IMR-90 (cell line): ENCODE measurements at places on chromosomes 2 and 18.

DNA sequence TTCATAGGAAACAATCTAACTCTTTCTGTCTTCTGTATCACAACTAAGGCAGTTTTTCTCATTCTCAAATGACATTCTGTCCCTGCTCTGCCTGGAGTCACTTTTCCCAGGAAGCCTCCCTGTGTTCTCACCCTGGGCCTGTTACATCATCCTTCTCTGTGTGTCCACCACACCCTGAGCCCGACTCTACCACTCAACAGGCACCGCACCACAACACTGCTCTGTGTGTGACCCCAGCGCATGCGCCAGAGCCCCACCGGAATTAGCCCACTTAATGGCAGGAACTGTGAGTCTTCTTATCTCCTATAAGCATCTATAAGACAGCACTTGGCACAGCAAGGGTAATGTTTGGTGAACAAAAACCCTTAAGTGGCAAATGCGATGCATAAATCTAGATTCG, 32.3 kb downstream of the TGFBRAP1 start:
- no peak for DNase-seq

- DNase-seq, result no peak
Measured at GRCh38 chr2:199452260-199452990, 5.3 kb downstream of the SATB2 start.

DNA sequence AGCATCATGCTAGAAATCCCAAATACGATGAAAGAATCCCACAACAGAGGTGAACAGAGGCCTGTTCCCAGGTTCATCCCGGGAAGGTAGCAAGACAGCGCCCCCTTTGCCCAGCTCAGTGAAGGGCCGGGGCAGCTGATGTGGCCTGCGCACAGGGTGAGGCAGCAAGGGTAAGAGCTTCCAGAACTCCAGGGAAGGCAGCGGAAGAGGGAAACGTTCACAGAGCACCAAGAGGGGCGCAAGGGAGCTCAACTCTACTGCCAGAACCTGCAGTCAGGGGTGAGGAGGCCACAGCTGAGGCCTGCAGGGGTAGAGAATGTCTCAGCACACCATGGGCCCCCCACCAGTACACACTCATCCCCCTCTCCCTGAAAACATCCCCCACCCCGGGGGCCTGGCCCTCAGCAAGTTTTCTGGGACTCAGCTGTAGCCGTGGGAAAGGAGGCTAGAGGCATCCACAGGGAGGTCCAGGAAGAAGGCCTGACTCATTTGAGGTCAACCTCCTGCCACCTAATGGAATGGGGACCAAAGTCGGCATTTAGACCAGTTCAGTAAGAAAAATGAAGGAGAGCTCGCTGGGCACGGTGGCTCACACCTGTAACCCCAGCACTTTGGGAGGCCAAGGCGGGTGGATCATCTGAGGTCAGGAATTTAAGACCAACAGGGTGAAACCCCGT, 95.6 kb upstream of the ASAP2 start:
- peak; percentile 32 for DNase-seq

GRCh38 chr2:233424154-233424951, 70.1 kb downstream of the DGKD start:
- DNase-seq, result no peak

DNA sequence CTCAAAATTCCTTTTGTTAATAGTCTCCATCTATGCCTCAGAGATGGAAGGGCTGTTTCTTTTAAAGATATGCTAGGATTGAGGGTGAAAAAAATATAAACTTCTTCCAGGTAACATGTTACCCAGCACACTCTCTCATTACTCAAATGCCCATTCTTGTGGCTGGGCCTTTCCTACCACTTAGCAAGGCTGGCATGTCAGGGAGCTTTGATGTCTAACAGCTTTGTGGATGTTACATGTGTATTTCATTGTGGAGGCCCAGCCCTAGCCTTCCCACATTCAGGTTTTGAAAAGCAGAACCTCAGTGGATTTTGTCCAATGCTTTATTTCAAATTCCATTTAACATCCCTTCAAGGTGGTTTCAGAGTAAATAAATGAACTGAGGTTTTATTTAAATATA, 191.4 kb downstream of the EPHA4 start:
- no peak for DNase-seq

DNA sequence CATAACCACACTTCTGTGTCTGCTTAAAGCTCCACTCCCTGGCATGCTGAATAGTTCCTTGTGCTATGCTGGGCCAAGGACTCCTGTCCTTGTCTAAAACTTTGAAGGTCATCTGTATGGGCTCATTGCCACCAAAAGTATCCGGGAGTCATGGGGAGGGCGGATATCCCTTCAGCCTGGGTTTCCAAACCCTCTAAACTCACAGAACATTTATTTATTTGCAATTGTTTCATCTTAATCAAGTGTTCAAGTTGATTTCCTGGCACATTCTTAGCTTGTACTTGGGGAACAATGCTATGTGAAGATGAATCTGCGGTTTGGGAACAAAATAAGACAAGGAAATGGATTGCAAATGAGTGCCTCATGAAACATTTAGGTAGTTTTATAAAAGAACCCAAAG, 1.8 kb downstream of the NOSTRIN start:
- no peak for DNase-seq

DNA sequence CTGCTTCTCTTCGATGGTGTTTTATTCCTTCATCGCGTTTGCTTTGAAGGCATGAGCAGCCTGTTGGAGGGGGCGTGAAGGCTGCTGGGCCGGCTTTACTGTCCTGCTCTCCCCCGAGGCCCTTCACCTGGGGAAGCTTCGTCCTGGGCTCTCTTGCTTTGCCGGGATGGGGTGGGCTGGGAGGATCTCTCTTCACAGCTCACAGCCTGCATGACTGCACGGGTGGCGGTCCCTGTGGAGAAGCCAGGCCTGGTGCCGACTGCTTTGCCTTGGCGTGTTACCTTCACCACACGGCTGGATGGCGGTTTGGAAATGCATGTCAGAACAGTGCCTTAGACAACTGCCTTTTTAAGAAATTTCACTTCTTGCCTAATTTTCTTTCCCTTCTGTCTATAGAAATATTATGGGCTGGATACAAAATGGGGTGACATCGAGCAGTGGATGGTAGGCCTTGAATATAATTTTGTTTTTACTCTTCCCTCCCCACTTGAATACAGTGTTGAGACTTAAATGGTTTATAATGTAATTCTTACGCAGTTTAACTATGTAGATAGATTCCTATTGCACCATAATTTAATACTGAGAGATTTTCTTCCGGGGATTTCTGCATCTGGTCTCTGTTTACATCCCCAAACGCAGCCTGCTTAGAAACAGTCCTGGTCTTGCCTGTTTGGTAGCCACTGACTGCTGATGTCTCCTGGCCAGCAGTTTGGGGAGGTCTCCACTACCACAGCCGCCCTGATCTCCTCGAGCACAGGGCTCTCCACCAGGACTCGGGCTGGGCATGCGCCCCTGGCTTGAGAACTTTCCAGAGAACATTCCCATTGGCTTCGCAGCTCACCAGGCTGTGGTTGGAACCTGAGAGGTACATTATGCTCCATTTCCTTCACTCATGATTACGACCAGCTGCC, 81.0 kb upstream of the RBM44 start:
- no peak for DNase-seq

- DNase-seq, result no peak
Measured at GRCh38 chr2:232537079-232537478, 2.4 kb upstream of the CHRNG start.

GRCh38 chr2:134276381-134277172, 22.7 kb downstream of the MGAT5 start:
- DNase-seq, result peak; percentile 26

- DNase-seq, result no peak
Measured at GRCh38 chr2:108988796-108989713, at the start of gene EDAR. EDAR (minus strand) TSS chr2:108989220; CDS start chr2:108931014, 58,206 bp downstream.

DNA sequence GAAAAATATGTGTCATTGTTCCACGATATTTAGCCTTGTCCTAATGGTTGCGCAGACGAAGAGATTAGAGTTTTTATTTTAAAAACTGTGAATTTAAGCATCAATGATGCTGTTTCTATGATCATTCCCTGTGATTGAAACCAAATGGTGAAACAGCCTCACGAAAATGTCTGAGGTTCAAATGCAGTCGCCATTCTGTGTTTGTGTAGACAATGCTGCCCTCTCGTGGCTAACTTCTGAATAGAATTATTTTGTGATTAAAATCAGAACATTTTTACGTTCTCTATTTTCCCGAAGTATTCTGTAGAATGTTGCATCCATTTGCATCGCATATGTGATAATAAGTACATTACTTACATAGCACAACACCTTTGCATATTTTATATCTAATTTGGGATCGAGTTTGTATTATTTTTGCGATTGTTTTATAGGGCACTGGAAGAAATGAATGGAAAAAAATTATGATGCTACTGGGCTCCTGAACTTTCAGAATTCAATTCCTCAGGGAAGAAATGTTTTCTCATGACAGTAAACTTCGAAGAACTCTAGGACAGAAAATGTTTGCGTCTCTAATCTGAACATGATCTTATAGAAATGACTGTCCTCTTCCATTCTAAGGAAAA, 54.8 kb upstream of the CREB1 start:
- peak; percentile 68 for DNase-seq

DNA sequence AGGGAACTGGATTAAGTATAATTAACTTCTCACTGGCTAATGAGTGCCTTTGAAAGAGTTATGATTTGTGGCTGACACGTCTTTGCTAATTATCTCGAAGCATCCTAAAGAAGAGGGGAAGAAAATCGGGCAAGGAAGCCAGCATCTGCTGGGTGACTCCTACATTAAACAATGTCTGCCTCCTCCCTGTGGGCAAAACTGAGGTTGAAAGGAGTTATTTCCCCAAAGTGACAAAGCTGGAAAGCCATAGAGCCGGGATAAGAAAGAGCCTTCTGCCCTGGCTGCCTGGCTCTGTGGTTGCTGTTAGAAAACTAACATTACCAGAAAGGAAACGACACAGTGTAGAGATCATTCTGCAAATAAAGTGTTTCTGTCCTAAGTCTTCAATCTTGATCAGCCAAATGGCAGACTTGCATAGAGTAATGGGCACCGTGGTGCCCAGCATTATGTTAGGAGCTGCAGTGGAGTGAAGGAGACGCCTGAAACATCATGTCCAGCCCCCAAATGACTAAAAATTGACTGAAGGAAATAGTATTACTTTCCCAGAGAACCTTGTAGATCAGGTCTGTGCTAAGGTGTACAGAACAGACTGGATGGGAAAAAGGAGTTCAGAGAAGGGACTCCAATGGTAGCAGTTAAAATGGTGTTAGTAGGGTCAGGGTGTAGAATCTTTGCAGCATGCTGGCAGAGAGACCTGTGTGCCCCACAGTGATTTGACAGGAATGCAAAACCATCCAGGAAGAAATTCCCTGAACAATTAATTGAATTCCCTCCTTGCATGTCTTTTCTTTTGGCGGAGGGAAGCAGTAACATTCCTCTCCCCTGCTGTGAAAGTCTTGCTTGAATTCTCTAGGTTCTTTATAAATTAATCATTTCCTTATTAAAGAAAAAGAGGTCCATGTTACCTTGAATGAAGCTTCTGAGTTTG, 44.4 kb downstream of the ALPK2 start:
- peak; percentile 48 for DNase-seq

DNA sequence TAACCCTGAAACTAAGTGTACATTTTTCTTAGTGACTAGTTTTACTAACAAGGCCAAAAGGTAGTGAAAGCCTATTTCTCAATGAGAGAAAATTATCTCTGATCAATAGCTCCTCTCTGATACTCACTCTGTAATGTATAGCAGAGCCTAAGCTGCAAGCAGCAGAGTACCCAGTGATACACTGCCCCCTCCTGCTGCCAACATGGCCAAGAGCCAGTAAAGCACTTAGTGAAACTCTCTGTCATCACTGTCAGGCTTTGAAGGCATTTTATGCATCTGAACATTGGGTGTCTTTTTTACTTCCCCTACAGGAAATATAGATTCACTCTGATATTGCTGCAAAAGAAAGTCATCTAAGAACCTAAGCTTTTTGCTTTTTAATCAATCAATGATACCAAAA, 784.1 kb upstream of the CDH7 start:
- DNase-seq, result no peak

DNA sequence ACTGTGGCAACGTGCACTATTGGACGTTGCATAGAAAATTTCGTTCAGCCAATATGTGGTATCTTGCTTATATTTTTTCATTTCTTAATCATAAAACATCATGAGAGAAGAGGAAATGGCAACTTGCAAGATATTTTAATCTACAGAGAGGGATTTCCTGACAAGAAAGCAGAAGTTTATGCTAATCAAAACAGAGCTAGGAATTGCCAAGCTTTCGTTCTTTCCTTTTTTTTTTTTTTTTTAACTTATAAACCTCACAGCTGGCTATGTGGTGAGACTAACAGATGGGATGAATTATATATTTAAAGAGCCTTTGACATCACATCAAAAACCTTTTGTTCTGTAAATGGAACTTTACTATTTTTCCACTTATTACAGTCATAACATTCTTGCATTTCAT, 1136.9 kb upstream of the TMEFF2 start:
- no peak for DNase-seq

GRCh38 chr2:226932443-226932842, 96.6 kb downstream of the RHBDD1 start:
- DNase-seq, result no peak

GRCh38 chr2:56009758-56010458, 86.3 kb upstream of the EFEMP1 start:
- peak; percentile 70 for DNase-seq

- DNase-seq, result no peak
Measured at GRCh38 chr2:77395011-77395410, 127.2 kb downstream of the LRRTM4 start.

GRCh38 chr2:158464426-158465281, 7.9 kb downstream of the PKP4 start:
- DNase-seq, result peak; percentile 16

DNA sequence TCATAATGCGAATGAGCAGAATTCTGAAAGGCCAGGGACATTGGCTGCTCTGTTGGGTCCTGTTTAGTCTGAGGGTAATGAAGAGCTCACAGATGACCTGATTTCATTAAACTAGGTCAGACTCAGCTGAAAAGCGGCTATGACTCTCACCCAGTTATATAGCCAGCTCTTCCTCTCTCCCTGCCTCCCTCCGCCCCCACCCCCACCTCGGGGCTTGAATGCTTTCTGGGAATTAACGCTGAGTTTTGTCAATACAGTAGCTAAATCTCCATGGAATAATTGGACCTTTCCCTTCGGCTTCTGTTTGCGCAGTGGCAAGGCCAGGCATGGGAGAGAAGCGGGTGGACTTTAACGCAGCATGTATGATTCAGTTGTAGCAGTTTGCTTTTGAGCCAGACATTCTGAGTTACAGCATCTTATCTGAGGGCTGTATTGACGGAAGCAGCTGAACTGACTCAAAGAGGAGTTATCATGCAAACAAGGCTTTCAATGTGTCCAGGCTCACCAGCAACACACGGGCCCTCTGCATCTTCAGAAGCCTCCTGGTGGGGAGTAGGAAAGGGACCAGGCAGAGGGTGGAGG, 110.6 kb downstream of the MYCN start:
- no peak for DNase-seq
